ENCODE measurements at places on chromosomes 12 and 14.

DNA sequence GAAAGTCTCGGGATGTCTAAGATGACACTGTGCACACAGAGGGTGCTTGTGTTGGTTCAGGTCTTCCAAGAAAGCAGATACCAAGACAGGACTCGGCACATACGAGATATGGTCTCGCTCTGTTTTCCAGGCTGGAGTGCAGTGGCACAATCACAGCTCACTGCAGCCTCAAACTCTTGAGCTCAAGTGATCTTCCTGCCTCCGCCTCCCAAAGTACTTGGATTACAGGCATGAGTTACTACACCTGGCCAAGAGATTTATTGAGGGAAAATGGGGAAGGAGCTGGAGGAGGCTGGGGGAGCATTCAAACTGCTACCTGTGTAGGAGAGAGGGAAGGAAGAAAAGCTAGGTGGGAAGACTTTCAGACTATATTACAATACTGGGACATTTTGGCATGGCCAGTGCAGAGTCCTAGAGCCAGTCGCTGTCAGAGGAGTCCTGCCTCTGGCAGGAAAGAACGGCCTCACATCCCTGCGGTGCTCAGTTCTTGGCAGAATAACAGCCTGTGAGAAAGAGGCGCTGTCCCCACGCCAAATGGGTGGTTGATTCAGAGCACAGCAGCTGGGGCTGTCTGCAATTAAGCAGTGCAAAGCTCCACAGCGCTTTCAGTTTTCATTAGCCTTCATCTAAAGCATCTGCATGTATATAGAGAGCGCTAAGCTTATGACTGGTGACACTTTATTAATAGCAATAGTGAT lies 18.3 kb downstream of the SLC17A8 start:
- DNase-seq: peak; percentile 32

- DNase-seq: peak; percentile 8
These were observed 158.6 kb downstream of the PRIMA1 start for GRCh38 chr14:93629643-93630042.

DNA sequence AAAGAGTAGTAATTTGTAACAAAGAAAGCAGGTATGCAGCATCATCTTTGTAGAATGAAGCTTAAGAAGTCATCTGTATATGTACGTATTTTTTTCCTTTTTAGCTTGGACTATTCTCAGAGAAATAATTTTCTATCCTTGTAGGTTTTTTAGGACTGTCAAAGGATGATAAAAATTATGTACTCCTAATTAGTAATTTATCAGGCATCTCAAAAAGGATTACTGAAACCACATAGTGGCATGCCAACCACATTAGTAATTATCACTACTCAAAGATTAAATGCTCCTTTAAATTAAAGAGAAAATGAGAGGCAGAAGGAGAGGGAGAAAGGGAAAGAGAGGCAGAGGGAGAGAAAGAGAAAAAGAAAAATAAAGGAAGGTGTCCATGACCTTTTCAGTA lies 17.3 kb downstream of the TTC8 start:
- DNase-seq: peak; percentile 69

DNA sequence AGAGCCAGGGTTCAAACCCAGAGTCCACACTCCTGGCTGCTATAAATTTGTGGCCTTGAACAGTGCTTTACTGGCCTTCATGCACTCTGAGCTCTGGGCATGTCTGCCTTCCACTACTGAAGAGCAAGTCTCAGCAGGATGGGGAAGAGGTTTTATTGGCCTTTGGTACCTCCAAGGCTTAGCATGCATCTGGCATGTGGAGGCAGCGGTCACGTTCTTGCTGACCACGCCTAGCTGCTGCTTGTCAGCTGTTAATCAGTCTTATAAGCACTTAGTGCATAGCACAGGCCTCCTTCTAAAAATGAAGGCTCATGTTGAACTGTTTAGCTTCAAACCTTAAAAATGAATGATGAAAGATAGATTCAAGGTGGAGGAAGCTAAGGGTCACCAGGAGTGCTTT lies 177.5 kb downstream of the PELI2 start:
- no peak for DNase-seq

DNA sequence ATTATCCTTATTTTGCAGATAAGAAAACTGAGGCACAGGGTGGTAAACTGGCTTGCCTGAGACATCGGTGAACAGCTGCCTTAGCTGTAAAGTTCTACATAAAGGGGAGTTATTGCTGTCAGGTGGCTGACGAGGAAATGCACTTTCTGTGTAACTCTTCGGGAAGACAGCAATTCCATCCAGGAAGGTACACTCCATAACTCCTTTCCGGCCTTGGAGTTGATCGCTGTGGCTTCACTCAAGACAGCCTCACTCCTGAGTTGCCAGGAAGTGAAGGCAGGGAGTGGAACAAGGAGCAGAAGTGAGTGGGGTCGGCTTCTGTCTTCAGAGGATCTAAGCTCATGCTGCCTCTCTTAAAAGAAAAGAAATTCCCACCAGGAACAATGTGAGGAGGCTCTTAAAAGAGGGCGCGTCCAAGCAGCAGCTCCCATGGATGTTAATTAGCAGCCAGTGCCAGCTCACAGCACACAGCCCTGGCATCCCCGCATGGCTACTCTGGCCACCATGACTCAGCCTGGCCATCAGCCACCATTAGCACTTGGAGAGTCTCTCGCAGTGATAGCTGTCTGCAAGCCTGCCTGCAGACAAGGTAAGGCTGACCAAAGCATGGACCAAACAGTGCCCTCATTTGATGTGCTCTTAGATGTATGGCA lies 60.3 kb downstream of the NUAK1 start:
- peak; percentile 71 for DNase-seq

GRCh38 chr14:54502602-54503001 lies 7.1 kb upstream of the CGRRF1 start:
- DNase-seq: peak; percentile 28

DNA sequence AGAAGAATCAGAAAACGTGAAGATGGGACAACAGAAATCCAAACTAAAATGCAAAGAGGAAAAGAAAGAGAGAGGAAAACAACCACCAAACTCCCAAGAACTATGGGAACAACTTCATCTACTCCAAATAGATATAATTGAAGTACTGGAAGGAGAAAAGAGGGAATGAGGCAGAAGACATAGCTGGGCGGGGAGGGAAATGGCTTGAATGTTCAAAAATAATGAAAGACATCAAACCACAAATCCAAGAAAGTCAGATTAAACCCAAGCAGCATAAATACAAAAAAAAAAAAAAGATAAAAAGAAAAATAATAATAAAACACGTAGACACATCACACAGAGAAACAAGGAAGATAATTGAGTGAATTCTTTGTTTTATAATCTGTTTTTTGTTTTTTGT lies 12.3 kb upstream of the HSP90B1 start:
- no peak for DNase-seq

Data from fibroblast of skin of right biceps (primary cell).